ENCODE measurements at places on chromosomes 2 and 18.

GRCh38 chr2:129829588-129829987 lies 149.9 kb upstream of the RAB6C start:
- no peak for DNase-seq

DNA sequence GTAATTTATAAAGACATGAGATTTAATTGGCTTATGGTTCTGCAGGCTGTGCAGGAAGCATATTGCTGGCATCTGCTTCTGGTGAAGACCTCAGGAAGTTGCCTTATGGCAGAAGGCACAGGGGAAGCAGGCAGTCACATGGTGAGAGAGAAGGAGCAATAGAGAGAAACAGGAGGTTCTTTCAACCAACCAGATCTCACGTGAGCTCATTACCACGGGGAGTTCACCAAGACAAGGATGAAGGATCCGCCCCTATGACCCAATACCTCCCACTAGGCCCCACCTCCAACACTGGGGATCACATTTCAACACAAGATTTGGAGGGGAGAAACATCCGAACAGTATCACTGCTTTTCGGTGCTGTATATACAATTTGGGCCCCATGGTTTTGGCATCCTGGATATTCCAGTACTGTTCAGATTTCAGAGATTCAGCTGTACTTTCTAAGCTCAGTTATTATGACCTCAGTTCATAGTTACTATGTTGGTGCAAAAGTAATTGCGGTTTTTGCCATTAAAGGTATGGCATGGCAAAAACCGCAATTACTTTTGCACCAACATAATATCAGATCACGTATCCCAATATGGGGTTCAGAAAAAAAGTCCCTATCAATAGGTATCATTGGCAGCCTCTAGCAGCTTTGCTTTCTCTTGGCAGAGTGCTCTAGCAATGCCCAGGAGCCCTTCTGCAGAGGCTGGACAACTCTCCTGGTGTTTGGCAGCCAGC lies 189.6 kb upstream of the SIX3 start:
- no peak for DNase-seq

GRCh38 chr18:34122724-34123334 lies 101.9 kb downstream of the NOL4 start:
- no peak for DNase-seq

GRCh38 chr2:223841436-223842190 lies 4.2 kb upstream of the AP1S3 start:
- DNase-seq = no peak

GRCh38 chr2:232888099-232888836 lies 18.2 kb downstream of the SNORC start:
- no peak for DNase-seq

DNA sequence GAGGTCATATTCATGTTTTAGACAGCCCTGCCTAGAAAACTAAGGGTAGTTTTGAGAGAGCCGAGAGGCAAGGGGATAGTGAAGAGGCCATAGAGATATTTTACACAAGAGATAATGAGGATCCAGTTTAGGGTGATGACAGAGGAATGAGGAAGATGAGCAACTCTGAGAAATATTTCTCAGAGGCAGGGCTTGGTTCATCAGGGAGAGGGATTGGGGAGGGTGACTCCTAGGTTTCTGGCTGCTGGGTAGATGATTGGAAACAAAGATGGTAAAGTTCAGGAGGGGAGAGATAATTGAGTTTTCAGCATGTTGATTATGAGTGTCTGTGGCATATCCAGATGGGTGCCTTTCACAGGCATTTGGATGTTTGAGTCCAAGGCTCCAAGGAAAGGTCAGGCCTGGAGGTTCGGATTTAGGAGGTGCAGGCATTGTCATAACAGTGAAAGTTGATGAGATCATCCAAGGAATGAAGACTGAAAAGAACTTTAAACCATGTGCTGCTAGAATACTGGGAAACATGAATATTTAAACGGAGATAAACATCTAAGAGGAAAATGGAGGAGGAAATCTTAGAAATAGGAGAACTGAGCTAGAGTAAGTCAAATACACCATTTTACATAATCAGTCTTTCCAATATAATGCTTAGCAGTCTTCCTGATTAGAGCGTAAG lies 7.4 kb downstream of the MYL12B start:
- DNase-seq = no peak

DNA sequence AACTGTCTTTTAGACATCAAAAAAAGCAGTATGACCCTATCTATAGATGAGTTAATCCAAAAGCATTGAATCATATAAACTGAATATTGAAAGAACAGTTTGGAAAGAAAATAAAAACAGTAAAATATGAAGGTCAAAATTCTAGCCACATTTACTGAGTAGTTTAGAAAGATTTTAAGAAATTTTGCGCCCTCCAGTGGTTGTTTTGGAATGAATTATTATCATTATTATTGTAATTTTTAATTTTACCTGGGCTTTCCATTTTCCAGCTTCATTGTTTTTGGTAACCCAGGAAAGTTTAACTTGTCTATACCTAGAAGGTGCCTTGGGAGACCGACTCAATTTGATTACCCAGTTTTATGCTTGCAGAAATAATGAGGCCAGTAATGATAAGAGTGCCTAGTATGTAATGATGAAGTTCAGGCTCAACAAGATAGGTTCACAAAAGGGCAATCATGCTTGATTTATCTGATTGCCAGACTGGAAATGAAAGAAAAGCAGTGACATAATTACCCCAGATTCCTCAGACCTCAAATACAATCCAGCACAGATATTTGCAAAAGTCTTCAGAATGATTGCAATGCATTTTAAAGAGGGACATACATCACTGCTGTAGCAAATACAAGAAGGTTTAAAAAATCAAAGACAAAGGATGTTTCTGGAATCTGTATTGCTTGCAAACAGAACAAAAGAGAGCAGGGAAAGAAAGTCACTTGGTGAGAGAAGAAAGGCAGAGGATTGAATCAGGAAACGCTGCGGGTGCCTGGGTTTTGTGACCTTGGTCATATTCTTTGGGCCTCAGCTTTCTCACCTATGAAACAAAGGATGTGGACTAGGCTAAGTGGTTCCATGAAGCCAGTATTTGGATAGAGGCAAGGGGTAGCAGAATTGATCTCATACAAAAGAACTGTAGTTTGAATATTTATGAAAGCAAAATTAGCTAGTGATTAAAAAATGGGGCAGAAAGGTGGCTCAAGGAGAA lies 153.8 kb downstream of the MAP2 start:
- DNase-seq = no peak

DNA sequence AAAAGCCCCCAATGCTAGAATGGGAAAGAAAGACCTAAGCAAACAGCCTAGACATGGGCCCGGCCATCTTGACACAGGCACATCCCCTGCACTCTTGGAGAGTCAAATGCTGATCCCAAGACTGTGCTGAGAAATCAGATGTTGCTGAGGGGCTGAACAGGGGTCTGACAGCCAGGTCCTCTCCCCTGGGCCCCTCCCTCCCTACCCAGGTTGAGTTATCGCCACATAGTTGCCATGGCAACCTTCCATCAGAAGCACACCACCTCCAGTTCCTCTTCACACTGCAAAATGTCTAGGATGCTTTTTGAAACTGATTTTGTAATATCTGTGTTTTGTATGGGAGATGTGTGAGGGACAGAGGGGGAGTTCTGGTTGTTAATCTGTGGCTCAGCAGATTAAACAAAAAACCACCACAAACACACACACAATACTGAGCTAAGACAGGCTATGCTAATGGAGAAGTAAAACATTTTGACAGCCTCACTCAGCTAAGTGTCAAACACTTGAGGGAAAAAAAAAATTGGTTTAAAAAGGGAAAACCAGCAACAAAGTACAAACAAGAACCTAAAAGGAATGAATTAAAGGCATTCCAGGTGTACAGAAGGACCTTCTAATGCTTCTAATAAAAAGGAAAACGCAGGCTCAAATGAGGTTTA lies 88.2 kb downstream of the TMEM163 start:
- DNase-seq = no peak

- DNase-seq = no peak
Observed at GRCh38 chr2:147045113-147045512, 799.7 kb upstream of the ACVR2A start.

GRCh38 chr2:8750221-8750620 lies 68.4 kb downstream of the ID2 start:
- DNase-seq = no peak

DNA sequence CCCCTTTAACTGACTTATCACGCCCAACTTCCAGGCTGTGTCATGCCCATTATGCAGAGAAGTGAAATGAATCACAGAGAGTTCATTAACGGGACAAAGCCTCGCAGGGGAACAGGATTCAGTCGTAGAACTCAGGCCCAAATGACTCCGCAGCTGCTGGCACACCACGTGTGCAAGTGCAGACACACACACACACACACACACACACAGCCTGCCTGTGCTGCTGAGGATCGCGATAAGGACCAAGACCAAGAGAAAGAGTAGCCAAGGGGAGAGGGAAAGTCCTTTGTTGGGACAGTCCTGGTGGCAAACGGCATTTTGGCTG lies 90.0 kb upstream of the TAF1B start:
- no peak for DNase-seq

DNA sequence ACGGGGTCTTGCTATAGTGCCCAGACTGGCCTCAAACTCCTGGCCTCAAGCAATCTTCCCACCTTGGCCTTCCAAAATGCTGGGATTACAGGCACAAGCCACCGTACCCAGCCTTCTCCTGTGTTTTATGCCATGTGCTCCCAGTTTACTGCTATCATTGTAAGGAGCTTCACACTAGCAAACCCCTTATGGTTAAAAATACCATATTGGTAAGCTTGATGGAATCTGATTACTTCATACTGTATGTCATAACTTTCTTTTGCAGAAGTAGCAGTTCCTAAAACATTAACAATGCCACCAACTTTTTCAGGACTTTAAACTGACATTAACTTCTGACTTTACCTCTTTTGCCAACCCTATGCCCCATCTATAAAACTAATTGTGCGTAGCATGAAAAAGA lies 36.2 kb downstream of the HAT1 start:
- no peak for DNase-seq

DNA sequence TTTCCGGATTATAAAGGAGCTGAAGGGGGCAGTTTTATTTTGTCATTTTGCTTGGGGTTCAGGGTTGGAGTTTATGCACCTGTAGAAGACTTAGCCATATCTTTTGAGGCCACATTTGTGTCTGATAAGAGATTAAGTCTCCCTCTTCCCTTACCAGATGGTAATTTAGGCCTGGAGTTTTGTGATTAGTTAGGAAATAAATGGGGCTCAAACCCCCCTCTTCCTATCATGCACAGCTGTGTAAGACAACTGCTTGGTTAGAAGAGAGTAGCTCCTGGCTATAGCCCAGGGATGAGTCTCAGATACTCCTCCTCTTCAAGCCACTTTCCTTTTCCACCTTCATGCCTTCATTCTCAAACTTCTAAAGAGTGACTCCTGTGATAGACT lies 802 bp upstream of the SAP130 start:
- no peak for DNase-seq

DNA sequence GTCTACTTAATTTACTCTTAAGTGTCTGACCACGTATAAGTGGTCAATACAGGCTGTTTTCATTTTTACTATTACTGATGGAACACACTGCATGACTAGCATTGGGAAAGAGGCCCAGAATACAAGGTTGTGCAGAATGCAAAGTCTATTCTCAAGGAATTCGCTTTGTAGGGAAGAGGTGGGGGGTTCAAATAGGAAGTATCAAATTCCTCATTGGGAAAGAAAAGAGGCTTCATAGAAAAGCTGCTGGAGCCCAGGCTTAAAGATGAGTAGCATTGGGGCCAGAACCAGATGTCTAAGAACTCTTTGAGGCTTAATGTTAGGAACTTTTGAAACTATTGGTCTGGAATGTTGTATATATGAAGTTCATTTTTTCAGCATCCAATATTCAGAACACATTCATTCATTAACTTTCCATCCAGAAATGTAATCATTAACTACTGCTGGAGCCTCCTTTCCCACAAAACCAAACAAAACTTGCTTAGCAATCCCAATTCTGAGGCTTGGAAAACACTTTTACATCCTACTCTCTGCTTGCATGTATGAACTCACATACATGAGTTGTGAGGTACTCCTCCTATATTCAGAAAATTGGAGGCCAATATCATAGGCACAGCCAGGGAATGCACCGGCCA lies 994 bp upstream of the LRATD1 start:
- DNase-seq = no peak

GRCh38 chr2:143786026-143786765 lies 657.0 kb downstream of the ARHGAP15 start:
- DNase-seq = no peak

GRCh38 chr2:86825036-86825692 lies 34.5 kb upstream of the CD8A start:
- no peak for DNase-seq

- DNase-seq = no peak
Observed at GRCh38 chr2:989781-990467, 39.3 kb downstream of the SNTG2 start.

- DNase-seq = no peak
Observed at GRCh38 chr18:10101729-10102128, 187.9 kb downstream of the VAPA start.

DNA sequence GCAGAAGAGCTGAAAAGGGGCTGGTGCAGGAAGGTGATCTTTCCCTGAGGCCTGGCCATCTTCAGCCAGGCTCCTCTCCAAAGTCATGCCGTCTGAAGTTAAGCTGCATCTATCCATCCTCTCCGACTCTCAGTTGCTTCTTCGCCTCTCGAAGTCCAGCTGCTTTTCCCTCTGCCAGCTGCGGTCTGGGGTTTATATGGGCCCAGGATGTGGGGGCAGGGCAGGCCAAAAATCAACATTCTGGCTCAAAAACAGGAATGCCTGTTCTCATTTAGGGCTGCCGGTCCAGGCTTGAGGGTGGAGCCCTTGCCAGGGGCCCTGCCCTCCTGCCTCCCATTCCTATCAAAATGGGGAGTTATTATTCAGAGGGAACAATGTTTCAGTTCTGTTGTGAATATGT lies 31.2 kb downstream of the CREG2 start:
- DNase-seq = no peak

DNA sequence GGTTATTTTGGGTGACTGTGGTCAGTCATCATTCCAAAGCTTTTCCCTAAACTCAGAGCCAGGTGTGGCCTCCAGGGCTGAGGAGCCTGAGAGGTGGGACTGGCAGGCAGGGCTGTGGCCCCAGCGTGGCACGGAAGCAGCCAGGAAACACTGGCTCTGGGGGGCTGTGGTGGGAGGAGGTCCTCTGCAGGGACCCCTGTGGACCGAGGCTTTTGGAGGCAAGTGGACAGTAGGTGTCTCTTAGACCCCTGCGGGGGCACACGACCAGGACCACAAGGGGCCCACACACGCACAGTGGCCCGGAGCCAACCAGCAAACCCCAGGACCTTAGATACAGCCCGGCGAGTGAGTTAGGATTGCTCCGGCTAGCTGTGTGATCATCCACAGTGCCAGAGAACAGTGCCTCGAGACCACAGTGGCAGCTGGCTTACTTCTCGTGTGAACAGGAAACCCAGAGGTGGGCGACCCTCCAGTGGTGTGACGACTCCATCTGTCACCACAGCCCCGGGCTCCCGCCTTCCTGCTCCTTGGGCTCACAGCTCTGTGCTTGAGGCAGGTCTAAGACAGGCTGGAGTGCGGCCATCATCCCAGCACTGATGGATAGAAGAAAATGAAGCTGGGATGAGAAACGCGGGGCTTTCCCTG lies 1.6 kb upstream of the RTP5 start:
- DNase-seq = peak; percentile 49

DNA sequence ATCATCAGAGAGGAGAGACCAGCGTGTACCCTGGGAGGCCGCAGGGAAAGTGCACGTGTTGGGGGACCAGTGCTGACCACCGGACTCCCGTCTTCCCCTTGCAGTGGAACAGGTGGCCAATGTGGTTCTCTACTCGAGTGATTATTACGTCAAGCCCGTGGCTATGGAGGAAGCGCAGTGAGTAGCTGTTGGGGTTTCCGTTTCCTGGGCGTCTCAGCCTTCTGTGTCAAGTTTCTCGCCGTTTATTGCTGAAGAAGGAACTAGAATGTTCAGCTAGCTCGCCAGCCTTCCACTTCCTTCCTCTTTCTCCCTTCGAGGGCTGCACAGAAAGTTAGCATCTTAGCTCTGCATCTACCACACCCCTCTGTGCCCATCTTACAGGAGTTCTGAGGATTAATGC lies 22.8 kb upstream of the DGKD start:
- DNase-seq = no peak
